Fibroblast of skin of back (primary cell): ENCODE measurements at places on chromosomes 7 and 10.
A peak's percentile ranks its signal among the peaks of the same experiment; 100 is the strongest.

DNA sequence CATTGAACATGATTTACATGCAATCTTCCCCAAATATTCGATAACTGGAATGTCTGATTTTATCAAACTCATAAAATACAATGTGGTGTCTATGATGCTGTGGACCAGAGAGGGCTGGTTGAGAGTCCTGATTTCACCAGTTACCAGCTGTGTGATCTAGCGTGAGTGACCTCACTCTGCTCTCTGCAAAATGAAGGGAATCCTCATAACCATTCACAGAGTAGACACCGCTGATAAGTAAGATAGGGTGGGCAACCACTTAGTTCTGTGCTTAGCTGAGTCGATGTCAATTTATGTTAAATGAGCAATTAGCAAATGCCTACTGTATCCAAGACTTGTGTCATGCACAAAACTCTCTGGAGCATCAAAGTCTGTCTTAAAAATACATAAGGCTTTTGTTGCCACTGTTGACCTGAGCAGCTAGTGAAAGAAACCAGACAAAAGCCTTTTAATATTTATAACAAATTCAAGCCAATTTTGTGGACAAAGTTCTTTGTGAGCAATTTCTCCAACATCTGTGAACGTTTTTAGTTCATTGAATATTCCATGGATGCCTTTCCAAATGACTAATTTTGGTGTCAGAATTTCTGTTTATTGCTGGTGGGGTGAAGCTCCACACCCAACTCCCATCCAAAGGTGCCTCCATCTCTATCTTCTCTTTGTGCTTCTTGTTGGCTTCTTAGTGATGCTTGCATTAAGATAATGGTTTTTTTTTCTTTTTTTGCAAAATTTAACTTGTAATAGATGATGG lies 314.2 kb downstream of the ADRA2A start:
- no peak for DNase-seq

- DNase-seq = no peak
Measured at GRCh38 chr10:103653581-103654037, 160.1 kb downstream of the NEURL1 start.

DNA sequence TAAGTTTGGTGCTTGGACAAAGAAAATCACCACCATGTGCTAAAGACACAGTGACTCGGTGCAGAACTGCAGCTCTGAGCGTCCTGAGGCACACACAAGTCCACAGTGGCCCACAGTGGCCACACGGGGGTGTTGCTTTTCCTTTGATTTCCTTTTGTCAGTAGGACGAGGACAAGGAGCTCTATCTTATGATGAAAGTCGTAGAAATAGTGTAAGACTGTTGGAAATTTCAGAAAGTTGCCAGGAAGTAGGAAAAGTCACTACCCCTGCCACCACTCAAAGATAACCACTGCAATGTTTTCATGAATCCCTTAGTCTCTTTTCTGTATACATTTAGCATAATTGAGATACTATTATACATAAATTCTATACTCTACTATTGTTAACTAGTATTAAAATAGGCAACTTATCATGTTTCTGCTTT lies 146.0 kb downstream of the TNS3 start:
- DNase-seq = peak; percentile 86

DNA sequence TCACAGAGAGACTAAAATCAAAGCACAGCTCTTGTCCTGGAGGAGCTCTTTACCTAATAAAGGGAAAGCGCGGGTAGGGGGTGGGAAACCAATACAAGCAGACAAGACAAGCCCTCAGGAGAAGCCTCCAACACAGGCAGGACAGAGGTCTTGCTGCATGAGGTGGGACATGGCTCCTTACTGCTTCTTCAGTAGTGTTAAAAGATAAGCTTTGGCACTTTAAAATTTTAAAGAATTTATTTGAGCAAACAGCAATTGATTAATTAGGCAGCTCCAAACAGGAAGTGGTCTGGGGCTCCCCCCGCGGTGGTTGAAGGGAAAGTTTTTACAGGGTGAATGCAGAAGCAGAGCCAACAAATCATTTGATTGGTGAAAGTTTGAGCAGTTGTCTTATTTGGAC lies 50.3 kb upstream of the MACC1 start:
- no peak for DNase-seq

DNA sequence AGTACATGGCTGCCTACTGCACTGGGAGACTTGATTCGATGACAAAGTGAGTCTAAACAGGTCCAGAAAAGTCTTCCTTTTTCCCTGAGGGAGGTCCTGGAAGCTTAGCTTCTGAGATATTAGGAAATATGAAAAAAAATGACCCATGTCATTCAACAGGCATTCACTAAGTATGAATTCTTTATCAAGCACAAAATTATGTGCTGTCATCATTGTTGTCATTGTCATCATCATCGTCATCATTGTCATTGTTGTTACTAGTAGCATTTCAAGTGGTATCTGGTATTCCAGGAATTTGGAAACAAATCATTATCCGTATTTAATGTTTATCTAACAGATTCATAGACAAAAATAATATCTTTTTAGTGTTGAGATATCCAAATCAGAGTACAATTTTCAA lies 49.7 kb upstream of the HECTD2 start:
- DNase-seq = peak; percentile 86

- DNase-seq = no peak
Measured at GRCh38 chr10:97006364-97006763, 174.3 kb downstream of the LCOR start.

DNA sequence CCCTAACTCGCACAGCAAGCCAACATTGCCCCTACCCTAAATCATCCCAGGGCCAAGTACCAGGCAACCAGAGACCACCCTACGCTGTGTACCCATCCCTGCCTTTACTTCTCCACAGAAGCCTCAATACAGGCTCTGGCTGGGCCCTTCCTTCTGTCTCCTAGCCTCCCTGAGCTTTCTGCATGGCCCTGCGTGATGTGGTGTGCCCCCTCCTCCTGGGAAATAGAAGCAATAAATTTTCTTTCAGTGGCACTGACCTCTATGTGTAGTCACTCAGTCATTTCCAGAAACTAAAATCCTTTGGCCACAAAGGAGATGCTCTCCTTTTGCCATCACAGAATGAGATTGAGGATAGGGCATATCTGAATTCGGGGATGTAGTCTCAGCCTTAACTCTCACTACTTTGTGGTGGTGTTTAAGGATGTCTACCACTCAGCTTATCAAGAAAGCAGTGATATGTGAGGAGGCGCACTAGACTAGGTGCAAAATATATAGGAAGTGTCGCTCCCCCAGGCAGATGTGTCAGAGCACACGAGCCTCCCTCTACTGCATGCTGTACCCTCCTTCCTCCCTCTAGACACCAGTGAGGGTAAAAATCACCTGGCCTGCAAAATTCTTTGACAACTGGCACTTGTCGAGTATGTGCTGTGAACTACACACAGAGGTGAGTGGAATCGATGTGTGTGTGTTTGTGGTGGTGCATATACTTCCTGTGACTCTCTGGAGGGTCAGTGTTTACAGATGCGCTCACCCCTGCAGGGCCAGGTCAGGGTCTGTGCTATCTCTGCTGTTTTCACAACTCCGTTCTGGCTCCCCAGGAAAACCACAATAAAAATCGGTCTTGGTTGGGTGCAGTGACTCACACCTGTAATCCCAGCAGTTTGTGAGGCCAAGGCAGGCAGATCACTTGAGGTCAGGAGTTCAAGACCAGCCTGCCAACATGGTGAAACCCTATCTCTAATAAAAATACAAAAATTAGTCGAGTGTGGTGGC lies 825.9 kb upstream of the IGFBP3 start:
- no peak for DNase-seq

GRCh38 chr7:148723166-148723559 lies 24.5 kb downstream of the CUL1 start:
- DNase-seq = no peak

GRCh38 chr7:82740246-82740848 lies 296.8 kb upstream of the CACNA2D1 start:
- DNase-seq = peak; percentile 67

DNA sequence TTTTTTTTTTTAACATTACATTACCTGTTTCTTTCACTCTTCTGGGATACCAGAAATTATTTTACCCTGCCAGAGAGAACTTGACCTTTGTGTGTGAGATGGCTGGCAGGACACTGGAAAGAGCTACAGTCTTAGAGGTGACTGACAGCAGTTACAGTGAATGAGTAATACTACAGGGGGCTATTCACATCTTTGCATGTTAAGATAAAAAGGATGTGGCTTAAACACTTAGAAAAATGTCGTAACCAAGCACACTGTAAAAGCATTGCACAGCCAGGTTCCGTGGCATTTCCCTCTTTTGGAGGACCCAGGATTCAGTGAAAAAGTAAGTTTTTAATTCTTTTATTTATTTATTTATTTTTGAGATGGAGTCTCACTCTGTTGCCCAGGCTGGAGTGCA lies 18.8 kb upstream of the TBC1D12 start:
- no peak for DNase-seq

DNA sequence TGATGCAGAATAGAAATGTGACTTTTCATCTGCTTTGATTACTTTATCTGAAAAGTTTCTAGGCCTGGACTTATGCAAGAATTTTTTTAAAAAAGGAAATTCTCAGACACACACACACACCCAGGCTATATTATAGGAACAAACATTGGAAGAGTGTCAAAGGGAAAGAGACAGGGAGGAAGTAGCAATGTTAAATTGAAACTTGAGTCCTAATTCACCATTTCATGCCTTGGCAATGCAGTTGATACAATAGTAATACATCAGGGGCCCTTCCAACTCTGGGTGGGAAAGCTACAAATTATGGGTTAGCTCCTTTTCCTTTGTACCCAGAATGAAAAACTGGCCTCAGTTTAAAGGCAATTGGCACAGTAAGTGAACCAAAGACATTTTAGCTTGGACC lies 258.0 kb upstream of the LYZL1 start:
- DNase-seq = no peak

DNA sequence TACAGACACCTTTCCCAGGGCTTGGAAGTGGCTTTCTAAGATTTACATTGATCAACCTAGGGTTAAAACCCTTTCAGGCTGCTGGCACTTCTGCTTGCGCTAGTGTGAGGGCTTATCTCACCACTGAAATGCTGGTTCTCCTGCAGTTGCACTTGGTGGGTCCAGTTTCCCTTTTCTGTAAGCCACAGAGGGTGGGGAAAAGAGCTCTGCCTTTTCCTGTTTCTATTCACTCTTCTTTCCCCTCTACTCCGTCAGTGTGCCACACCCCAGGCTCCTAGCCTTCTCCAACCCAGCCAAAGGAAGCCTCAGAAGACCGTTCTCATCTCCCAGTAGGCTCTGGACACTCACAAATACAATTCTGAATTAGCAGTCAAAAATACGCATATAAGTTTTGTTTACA lies 19.0 kb upstream of the CAPZA2 start:
- DNase-seq = no peak

DNA sequence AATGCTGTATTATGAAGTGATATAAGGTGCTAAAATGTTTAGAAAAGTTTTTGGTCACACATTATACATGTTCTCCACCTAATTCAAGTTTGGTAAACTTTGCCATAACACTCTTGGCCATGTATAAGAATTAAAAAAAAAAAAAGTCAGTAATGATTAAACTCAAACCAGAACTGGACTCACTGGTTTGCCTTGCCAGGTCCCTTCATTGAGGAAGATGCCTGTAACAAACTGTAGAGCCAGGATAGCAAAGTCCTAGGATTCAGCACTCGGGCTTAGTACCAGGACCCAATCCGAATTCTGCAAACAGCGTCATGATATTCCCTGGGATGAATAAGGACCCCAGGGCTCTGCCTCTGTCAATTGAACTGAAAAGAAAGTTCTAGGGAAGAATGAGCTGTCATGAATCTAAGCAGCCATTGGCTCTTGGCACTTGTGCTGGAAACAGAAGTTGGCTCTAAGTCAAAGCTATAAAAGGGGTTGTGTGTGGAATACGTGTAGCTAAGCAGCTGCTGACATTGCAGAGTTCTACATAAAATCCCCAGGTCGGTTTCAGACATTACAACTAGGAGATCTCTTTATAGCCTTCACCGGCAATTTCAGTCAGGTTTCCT lies 216.9 kb downstream of the C7orf25 start:
- no peak for DNase-seq

GRCh38 chr7:112018305-112019030 lies 187.7 kb downstream of the DOCK4 start:
- DNase-seq = no peak

DNA sequence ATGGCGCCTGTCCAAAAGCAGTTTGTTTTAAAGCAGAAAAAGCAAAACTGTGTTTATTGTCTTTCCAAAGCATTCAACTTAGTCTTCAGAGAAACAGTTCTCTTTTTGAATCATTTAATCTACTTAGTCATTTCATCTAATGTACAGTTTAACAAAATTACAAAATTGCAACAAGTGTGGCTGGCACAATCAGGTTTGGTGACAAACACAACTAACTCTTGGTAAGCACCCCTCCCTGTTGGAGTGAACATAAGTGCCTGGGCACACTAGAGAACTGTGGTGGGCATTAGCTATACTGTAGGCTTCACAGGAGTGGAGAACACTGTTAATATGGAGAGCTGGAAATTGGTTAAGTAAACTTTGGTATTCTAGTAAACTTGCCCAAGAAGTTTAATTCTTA lies 6.9 kb downstream of the CREM start:
- no peak for DNase-seq

GRCh38 chr10:70672165-70673042 lies at the start of gene ADAMTS14:
Gene ADAMTS14, plus strand, starts transcription at chr10:70672506. Its CDS starts 297 bp downstream, at chr10:70672803.
- peak; percentile 60 for DNase-seq

- peak; percentile 34 for DNase-seq
Measured at GRCh38 chr7:149257146-149257545, 4.8 kb upstream of the ZNF783 start.

DNA sequence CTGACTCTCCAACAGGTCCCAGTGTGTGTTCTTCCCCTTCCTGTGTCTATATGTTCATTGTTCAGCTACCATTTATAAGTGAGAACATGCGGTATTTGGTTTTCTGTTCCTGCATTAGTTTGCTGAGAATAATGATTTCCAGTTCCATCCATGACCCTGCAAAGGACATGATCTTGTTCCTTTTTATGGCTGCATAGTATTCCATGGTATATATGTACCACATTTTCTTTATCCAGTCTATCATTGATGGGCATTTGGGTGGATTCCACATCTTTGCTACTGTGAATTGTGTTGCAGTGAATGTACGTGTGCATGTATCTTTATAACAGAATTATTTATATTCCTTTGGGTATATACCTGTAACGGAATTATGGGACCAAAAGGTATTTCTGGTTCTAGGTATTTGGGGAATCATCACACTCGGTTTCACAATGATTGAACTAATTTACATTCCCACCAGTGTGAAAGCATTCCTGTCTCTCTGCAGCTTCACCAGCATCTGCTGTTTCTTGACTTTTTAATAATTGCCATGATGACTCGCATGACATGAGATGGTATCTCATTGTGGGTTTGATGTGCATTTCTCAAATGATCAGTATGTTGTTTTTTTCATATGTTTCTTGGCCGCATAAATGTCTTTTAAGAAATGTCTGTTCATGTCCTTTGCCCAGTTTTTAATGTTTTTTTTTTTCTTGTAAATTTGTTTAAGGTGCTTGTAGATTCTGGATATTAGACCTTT lies 60.2 kb downstream of the LSMEM1 start:
- peak; percentile 44 for DNase-seq
